Effector CD8-positive, alpha-beta T cell (primary cell): ENCODE measurements at places on chromosomes 7 and 10.

- DNase-seq = no peak
Observed at GRCh38 chr7:150372271-150373048, 3.8 kb downstream of the REPIN1 start.

DNA sequence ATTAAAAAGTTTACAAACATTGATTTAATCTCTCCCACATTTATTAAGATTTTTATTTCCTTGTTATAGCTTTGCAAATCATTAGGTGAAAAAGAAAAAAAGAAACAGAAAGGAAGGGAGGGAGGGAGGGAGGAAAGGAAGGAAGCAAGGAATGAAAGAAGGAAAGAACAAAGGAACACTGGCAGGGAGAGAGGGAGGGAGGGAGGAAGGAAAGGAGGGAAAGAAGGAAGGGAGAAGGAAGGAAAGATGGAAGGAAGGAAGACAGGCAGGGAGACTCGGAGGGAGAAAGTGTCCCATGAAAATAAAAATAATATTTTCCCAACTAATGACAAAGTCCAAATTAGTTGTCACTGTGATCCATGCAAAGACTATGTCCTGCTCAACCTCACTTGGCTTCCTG, 6.3 kb upstream of the ITGA8 start:
- DNase-seq = no peak

DNA sequence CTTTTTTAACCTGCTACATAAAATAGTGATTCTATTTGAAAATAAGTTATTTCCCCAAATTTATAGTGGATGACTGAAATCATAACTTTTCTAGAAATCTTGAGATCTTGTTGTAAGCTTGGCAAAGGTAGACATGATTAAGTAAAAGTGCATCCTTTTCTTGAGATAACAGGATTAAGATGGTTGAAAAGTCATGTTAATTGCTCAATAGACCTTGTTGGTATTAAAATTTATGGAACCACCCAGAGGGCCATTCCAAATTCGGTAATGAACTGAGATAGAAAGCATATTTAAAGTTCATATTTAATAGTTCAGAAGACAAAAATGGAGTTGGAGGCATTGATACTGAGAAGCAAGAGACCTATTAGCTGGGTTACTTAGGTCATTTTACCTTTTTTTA, 139.1 kb downstream of the BICC1 start:
- DNase-seq = no peak

DNA sequence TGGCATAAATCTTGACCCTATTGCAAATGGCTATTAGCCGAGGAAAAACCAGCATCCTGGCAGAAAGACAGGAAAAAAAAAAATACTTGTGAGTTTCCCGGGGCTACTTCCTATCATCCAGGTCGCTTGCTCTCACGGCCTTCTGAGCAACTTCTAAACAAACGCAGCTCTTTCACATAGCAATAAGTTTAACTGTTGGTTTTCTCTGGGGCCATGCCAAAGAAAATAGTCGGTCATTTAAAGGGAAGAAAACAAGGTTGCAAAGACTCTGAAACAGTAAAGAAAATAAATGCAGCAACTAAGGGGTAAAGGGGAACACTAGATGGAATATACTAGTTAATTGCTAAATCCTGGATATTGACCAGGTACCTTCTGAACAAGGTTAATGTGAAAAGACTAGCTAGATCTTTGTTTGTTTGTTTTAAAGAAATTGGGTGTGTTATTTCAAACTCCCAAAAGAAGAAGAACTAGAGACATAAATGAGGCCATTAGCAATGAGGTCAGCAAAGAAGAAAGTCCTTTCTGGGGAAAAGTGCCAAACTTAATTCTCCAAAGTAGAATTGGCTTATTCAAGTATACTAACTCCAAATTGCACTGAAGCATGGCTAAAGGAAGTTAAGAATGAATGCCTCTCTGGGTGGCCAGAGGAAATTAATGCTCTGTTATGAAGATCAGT, 54.2 kb downstream of the SLC39A12 start:
- DNase-seq = no peak
